ENCODE measurements at places on chromosomes 5 and 9.

- DNase-seq, result no peak
Measured at GRCh38 chr5:60522292-60522905, 177.6 kb downstream of the DEPDC1B start.

- DNase-seq, result no peak
Measured at GRCh38 chr5:170606941-170607340, 103.1 kb downstream of the KCNIP1 start.

DNA sequence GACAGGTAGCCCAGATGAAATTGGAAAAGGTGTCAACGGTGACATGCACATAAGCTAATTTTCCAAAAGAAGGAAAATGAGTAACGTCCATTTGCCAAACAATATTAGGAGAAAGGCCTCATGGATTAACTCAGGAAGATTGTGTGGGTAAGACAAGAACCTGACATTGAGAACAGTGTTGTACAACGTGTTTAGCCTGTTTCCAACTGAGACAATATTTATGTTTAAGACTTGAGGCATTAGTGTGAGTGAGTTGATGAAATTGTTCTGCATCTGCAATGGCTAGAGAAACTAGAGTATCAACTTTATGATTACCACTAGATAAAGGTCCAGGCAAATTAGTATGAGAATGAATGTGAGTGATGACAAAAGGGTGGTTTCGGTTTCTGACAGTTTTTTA is 191.3 kb upstream of the RAI14 start:
- no peak for DNase-seq

- DNase-seq, result peak; percentile 44
Measured at GRCh38 chr5:120297616-120298015, 166.5 kb upstream of the PRR16 start.

DNA sequence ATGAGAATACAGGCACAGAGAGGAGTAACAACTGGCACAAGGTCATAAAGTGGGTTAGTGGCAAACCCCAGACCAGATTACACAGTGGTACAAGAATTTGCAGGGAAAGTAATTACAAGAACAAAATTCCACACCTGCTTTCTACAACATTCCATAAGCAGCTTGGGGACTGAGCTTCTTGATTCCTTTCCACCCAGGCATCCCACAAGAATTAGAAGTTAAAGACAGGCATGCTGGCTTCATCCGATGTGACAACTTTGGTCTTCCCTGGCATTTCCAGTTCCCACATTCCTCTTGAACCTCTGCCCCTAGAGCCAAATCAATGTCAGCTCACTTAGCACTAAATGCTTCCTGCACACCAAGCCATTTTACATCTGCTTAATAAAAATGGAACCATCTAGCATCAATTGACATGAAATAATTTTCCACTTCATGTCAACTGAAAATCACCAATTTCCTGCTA is 435.8 kb upstream of the PAPPA start:
- peak; percentile 28 for DNase-seq

- DNase-seq, result peak; percentile 66
Measured at GRCh38 chr9:82466616-82467260, 478.2 kb downstream of the SPATA31D1 start.

GRCh38 chr5:180974612-180975315 is 13.9 kb upstream of the BTNL3 start:
- no peak for DNase-seq

GRCh38 chr5:67050635-67051034 is 146.0 kb downstream of the CD180 start:
- no peak for DNase-seq

- no peak for DNase-seq
Measured at GRCh38 chr5:21573416-21574314, 1279.5 kb downstream of the CDH12 start.

DNA sequence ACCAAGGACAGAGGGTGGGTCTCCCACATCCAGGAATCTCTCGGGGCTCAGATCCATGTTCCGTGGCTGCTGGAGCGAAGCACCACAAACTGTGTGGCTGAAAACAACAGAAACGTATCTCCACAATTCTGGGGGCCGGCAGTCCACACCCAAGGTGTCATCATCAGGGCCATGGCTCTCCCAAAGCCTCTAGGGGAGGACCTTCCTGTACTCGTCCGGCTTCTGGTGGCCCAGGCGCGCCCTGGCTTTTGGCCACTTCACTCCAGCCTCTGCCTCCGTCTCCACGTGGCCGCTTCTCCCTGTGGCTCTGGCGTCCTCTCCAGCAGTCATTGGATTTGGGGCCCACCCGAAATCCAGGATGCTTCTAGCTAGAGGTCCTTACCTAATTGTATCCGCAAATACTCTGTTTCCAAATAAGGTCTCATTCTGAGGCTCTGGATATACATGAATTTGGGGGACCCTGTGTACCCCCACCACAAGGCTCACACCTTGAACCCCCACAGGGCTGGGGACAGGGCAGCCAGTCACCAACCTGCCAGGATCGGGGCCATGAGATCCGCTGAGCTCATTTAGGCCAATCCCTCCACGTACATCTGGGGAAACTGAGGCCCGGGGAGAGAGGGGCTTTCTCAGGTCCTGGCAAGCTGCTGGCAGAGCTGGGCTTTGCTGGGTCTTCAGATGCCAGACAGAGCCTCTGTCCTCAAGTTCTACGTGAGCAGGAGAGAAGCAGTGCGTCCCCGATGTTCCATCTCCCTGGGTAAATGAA is 158.2 kb downstream of the OLFM1 start:
- no peak for DNase-seq

- no peak for DNase-seq
Measured at GRCh38 chr9:130088051-130088450, 34.3 kb downstream of the GPR107 start.
